ENCODE measurements at places on chromosomes 11 and 22. TPM values are rescaled to one million over a fixed set of nuclear protein-coding genes. Genes with fewer than 3 reads are reported as not detected.

- DNase-seq, result no peak
These were observed 8.9 kb downstream of the SULT4A1 start for GRCh38 chr22:43853328-43853931.

DNA sequence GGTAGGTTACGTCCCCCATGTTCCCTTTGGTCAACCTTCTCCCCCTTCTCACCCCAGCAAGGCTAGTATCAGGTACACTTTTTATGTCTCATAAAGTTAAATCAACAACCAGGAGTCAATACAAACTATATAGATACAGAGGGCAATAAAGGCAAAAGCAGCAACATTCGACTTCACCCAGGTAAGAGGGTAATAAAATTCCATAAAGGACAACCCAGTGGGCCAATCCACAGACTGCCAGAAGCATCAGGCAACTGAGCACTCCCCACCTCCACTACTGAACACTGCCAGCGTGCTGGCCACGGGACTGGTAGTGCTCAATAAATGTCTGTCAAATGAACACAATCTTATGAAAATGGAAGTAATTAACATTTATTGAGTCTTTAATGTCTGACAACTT, 5.1 kb upstream of the MS4A18 start:
- DNase-seq, result no peak

- no peak for DNase-seq
These were observed 56.0 kb downstream of the COMMD9 start for GRCh38 chr11:36233204-36233603.

- no peak for DNase-seq
These were observed at the start of gene OR10G8 for GRCh38 chr11:124026498-124026897. OR10G8 (plus strand) TSS chr11:124026798; CDS start chr11:124029623, 2,825 bp downstream.

- peak; percentile 20 for DNase-seq
These were observed 25.8 kb downstream of the QSER1 start for GRCh38 chr11:32918427-32918826.

- no peak for DNase-seq
These were observed 263.6 kb downstream of the CTTN start for GRCh38 chr11:70661761-70662501.

- DNase-seq, result peak; percentile 41
These were observed 75.8 kb downstream of the GGTLC2 start for GRCh38 chr22:22720201-22720723.

DNA sequence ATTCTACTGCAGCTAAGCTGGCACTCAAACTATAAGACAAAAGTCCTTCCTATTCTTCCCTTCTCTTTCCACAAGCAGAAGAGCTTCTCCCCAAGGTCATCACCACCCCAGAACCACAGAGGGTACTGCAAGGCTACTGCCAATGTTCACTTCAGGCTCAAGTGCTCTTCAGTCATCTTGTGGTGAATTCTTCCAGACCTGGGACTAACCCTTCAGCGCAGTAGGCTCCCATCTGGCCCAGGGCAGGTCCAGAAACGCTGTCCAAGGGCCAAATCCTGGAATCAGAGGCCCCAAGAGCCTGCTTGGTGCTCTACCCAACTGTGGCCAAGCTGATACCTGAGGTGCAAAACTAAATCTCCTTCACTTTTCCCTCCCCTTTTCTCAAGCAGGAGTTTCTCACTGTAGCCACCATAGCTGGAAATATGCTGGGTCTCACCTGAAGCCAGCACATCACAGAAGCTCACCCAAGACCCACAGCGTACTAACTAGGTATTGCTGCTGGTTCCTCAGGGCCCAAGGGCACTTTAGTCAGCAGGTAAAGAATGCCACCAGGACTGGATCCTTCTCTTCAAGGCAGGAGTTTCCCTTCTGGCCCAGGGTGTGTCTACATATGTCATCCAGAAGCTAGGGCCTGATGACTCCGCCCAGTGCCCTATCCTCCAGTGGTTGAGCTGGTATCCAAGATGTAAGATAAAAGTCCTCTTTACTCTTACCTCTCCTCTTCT, 27.8 kb downstream of the FCHSD2 start:
- DNase-seq, result peak; percentile 72

GRCh38 chr11:10914050-10914449, 56.2 kb upstream of the ZBED5 start:
- DNase-seq, result no peak

GRCh38 chr22:28983788-28984441, 77.7 kb downstream of the C22orf31 start:
- DNase-seq, result peak; percentile 46

DNA sequence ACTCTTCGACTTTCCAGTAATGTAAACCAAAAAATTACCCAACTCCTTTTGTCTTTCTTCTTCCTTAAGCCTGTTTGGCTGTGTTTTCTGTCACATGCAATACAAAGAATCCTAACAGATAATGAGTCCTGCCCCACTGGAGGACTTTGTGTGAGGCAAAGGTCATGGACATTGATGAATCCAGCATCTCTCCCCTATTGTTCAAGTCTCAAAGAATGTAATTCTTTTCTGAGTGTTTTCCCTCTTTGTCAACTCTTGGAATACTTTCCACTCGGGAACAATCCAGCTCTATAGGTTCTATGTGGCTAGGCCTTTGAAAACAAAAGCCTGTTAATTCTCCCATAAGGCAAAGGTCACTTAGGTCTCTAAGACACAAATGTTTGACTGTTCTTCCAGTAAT, 100.7 kb downstream of the FAR1 start:
- DNase-seq, result no peak

GRCh38 chr11:35404388-35404775, 15.0 kb downstream of the SLC1A2 start:
- DNase-seq, result peak; percentile 30

DNA sequence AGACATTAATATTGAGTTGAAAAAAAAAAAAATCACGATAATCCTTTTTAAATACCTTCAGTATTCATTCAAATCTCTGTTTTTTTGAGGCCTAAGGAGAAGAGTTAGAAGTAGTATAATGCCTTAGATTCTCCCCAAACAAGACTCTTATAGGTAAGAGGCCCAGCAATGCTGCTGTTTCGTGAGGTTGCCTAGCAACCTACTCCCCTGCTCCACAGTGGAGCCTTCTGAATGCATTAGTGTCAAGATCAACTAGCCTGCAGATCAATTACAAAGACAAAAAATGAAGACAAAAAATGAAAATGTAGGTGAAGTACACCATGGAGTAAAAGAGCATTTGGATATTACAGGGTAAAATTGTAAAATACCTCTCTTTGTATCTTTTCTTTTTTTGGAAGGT, 229.8 kb upstream of the LUZP2 start:
- DNase-seq, result no peak

GRCh38 chr11:47003180-47003877, 66.8 kb downstream of the CSTPP1 start:
- DNase-seq, result no peak

DNA sequence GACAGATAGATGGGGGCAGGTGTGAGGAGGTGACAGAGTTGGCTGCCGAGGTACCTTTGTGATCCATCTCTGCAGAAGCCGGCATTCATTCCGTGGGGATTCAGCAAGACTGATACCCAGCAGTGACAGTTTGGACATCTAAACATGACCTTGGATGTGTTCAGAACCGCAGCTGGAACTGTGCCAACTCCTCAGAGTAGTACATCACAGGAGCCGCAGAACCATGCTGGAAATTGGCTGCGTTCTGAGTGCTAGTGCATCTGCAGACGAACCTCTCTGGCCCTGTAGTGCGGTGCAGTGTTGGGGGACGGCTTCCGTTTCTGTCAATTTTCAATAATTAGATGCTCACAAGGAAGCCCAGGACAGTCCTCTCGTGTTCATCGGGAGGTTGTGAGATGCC, 772.1 kb downstream of the NTM start:
- DNase-seq, result no peak

DNA sequence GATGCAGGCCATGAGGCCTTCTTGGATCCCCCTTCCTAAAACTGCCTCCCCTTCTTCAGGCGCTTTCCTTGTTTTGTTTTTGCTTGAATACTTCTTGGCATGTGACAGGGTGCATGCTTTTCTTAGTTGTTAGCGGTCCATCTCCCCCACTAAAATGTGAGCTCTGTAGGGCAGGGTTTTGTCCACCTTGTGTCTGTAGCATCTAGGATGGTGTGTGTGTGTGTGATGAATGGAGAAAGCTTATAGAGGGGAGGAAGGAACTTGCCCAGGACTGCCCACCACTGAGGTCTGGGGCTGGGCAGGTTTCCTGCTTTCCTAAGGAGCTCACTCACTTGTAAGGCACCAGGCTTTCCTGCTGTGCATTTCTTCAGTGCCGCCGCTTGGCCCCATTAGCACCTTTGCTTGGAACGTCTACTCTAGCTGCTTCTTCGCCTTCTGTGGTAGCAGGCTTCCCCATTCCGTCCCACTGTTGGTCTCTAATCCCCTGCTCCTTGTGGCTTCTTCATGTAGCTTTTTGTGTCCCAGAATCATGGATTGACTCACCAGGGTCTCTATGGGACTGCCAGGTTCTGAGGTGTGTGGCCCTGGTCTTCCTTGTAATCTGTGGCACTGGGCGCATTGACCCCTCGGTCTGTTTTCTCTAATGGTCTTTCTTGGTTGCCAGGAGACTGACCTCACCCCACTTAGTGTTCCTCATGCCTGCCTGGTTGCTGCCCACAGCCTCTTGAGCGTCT, 3.3 kb downstream of the DGCR8 start:
- no peak for DNase-seq

- DNase-seq, result peak; percentile 33
These were observed 123.8 kb upstream of the NTM start for GRCh38 chr11:131246663-131247062.

GRCh38 chr11:114953039-114953438, 274.7 kb downstream of the NXPE2 start:
- DNase-seq, result no peak

DNA sequence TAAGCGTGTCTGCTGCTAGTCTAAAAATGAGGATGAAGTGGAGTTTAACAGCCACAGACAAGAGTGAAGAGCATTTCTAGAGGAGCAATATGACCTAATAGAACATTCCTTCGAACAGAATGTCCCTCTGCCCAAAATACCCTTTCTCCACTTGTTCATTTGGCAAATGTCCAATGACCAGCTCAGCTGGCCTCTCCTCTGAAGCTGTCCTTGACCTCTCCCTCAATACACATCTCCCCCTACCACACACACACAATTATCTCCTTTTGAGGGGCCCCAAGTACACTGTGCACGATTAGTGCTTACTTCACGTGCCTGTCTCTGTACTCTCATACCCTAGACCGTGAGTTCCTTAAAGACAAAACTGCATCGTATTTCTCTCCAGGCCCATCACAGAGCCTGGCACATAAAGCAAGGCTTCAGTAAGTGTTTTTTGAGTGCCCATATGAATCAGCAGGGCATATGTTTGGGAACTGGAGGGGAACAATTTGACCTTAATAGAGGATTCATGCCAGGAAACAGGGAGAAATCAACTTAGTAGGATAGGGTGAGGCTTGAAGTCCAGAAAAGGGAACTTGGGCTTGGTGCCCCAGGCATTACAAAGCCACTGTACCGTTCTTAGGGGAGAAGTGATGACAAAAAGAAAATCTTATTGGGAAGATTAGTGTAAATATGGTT, 18.1 kb upstream of the NCAM1 start:
- no peak for DNase-seq

GRCh38 chr11:83768489-83768888, 482.3 kb upstream of the CCDC90B start:
- no peak for DNase-seq

GRCh38 chr11:10076458-10077141, 217.4 kb downstream of the SBF2 start:
- DNase-seq, result peak; percentile 22

GRCh38 chr11:114042234-114042633, 17.3 kb upstream of the ZBTB16 start:
- DNase-seq, result no peak

- no peak for DNase-seq
These were observed 125.8 kb downstream of the DDX10 start for GRCh38 chr11:108790501-108791299.

GRCh38 chr22:19772422-19772672, 11.8 kb downstream of the TBX1 start:
- DNase-seq, result no peak

GRCh38 chr22:40345271-40345670, 1.0 kb upstream of the ADSL start:
- peak; percentile 44 for DNase-seq

- no peak for DNase-seq
These were observed 104.1 kb downstream of the ATXN10 start for GRCh38 chr22:45775569-45776312.

- no peak for DNase-seq
These were observed 22.9 kb downstream of the POLD3 start for GRCh38 chr11:74615311-74615710.

DNA sequence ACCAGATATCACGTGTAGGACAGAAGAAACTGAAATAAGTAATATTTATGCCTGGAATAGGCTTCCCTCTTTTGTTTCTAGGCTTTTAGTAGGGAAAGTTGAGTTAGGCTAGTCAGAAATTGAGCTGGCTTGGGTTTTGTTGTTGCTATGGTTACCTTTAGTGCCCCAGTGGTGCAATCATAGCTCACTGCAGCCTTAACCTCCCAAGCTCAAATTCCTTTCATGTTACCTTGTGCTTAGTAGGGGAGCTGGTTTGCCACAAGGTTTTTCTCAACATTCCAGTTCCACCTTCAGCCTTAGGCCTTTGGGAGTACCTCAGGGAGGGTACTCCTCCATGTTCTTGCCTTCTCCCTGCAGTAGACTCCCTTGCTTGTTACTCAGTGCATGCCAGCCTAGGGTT, 69.1 kb upstream of the SUSD2 start:
- peak; percentile 46 for DNase-seq

DNA sequence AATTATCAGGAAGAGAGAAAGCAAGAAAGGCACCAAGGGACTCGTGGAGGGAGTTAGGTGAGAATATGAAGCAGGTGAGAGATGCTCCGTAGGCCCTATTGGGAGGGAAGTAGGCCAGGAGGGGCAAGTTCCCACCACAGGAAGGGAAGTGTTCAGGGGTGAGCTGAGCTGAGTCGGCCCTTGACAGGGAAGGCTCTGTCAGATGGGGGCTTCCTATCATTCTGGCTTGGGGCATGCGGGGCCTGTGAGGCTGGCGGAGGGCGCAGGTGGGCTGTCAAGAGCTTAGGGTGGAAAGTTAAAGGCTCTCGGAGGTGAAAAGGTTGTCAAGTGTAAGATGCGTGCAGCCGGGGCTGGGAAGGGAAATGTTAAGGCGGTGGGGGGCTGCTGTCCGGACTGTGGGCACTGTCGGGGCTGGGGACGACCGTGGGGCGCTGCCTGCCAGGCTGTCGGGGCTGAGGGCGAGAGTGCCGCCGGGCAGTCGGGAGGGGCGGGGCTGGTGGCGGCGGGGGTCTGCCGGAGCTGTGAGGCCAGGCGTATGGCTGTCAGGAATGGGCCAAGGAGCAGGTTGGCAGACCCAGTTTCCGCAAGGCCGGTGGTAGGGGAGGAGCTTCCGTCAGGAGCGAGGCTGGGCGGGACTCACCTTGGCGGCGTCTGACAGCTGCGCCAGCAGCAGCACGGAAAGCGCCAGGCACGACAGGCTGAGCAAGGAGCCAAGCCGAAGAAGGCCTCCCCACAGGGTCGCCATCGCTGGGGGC, 496 bp downstream of the TMEM9B start:
- peak; percentile 77 for DNase-seq

The MS4A8 gene
- total RNA-seq, result not detected

The OR4D10 gene
- total RNA-seq, result not detected

The PHF21B gene
- total RNA-seq, result not detected

The UBQLNL gene
- total RNA-seq, result under 0.01 TPM

The CHORDC1 gene
- 24.2 TPM for total RNA-seq

The OR51B5 gene
- not detected for total RNA-seq

The OR8H2 gene
- not detected for total RNA-seq

The LRRC4C gene
- not detected for total RNA-seq

The EMID1 gene
- total RNA-seq, result not detected

The KCNK4 gene
- total RNA-seq, result not detected

The BTBD10 gene
- total RNA-seq, result 120 TPM

The TRIM51 gene
- total RNA-seq, result not detected
